ENCODE measurements at places on chromosomes 2 and 18.

DNA sequence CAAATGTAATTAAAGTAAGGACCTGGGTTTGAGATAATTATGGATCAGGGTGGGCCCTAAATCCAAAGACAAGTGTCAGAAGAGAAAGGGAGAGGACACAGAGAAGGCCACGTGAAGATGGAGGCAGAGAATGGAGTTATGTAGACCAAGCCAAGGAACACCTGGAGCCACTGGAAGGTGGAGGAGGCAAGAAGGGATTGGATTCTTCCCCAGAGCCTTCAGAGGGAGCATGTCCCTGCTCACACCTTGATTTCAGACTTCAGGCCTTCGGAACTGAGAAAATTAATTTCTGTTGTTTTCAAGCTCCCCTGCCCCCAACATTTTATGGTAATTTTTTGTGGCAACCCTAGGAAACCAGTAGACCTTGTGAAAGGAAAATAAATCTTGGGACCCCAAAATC is 19.6 kb downstream of the CAPN14 start:
- no peak overlapping the region for H3K27ac ChIP-seq
- H3K4me3 ChIP-seq: no peak overlapping the region
- no peak for DNase-seq
- H3K36me3 ChIP-seq: no peaks in the 10 kb centered on the region
- H3K4me1 ChIP-seq: no peaks in the 10 kb centered on the region

DNA sequence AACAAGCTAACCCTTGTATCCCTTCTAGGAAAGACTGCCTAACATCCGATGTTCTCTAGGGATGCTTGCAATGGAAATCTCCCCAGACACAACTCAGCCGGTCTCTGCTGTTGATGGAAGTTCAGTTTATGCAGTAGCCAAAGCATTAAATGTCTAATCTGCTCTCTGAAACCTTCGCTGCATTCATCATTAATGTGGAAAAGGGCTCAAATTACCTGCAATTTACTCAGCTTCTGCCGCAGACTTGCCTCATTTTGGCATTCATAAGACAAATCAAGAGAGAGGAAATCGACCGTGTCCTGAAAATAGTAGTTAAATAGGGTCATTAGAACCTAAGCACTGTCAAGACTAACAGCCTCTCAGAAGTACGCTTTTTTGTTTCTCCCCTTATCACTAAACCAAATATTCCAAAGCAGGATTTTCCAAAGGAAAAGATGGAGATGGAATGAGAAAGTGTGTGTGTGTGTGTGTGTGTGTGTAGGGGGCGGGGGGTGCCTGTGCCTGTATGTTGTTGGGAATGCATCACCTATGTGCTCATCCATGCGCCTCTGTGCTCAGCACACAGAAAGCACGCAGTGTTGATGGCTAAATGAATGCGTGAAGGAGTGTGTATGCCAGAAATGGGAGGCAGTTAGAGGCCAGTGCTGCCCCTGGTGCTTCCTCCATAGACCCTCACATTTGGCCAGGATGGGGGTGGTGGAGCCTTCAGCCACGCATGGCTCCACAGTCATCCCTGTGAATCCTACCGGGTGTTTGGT is 7.4 kb downstream of the LCT start:
- H3K36me3 ChIP-seq: no peaks in the 10 kb centered on the region
- no peaks in the 10 kb centered on the region for H3K4me1 ChIP-seq
- H3K4me3 ChIP-seq: no peak overlapping the region

DNA sequence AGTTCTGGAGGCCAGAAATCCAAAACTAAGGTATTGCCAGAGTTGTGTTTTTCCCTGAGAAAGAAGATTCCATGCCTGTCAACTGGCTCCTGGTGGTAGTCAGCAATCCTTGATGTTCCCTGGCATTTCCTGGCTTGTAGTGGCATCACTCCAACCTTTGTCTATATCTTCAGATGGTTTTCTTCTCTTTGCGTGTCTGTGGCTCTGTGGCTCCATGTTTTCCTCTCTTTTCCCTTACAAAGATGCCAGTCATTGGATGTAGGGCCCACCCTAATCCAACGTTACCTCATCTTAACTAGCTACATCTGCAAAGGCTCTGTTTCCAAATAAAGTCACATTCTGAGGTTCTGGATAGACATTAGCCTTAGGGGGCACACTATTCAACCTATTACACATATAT is 41.8 kb downstream of the SLC14A1 start:
- DNase-seq: no peak
- no peaks in the 10 kb centered on the region for H3K4me1 ChIP-seq

DNA sequence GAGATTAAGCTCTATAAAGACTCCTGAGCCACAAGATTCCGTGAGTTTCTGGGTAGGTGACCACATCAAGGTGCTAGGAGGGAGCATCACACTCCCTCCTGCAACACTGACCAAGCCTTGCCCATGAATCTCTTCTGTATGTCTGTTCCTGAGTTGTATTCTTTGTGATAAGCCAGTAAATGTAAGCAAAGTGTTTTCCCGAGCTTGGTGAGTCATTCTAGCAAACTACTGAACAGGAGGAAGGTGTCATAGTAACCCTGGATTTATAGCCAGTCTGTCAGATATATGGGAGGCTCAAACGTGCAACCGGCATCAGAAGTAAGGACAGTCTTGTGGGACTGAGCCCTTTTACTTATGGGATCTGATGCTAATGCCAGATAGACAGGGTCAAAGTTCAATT is 346.1 kb upstream of the KYNU start:
- H3K27me3 ChIP-seq: no peaks in the 10 kb centered on the region
- H3K36me3 ChIP-seq: no peaks in the 10 kb centered on the region
- no peak overlapping the region for H3K27ac ChIP-seq
- DNase-seq: no peak

GRCh38 chr2:159249990-159250715 is 36.4 kb downstream of the WDSUB1 start:
- no peaks in the 10 kb centered on the region for H3K27me3 ChIP-seq
- H3K4me1 ChIP-seq: no peaks in the 10 kb centered on the region
- H3K36me3 ChIP-seq: no peaks in the 10 kb centered on the region
- H3K27ac ChIP-seq: peak overlapping the region; percentile 74

DNA sequence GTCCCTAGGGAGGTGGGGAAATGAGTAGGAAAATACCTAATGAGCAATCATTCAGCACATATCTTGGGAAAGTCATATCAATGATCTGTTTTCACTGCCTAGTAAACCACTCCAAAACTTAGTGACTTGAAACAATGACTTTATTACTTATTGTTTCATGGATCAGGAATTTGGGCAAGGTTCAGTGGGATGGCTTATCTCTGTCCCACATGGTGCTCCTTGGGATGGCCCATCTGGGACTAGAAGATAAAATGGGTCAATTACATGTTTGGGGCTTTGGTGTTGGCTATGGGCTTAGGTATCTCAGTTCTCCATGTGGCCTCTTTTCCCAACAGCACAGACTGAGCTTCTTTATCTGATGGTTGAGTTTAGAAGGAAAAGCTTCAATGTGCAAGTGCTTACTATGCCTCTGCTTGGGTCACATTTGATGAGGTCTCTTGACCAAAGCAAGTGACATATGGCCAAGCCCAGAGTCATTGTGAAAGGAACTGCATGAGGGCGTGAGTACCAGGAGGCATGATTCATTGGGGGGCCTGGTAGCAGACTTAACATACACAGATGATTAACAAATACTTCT is 218.1 kb upstream of the TNP1 start:
- no peaks in the 10 kb centered on the region for H3K4me1 ChIP-seq
- H3K4me3 ChIP-seq: no peak overlapping the region
- H3K27ac ChIP-seq: no peak overlapping the region
- H3K27me3 ChIP-seq: no peaks in the 10 kb centered on the region
- no peaks in the 10 kb centered on the region for H3K36me3 ChIP-seq
- no peak for DNase-seq

DNA sequence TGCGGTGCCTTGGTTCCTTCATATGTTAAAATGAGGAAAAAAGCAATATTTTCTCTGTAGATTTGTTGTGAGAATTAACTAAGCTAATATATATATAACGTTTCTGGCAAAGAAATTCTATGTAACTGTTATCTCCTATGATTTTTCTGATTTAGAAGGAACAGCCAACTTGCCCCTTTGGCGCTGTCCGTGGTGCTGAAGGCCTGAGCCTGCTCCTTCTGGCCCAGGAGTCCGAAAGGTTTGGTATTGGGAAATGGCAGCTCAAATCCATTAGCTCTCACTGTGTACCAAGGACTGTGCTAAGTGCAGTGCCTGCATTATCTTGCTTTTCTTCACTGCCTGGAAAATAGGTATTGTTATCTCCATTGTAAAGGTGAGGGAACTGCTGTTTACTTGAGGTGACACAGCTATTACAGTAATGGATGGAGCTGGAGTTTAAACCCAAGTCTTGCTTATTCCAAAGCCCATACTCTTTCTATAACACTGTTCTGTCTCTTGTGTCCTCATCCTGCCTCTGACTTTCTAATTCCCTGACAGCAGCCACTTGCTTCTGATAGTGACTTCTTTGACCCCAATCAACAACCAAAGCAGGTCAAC is 52.2 kb downstream of the C1QL2 start:
- no peak overlapping the region for H3K27ac ChIP-seq
- H3K36me3 ChIP-seq: no peaks in the 10 kb centered on the region
- no peaks in the 10 kb centered on the region for H3K4me1 ChIP-seq
- no peak overlapping the region for H3K4me3 ChIP-seq

- no peaks in the 10 kb centered on the region for H3K27me3 ChIP-seq
- H3K4me3 ChIP-seq: no peak overlapping the region
- no peaks in the 10 kb centered on the region for H3K4me1 ChIP-seq
- H3K27ac ChIP-seq: no peak overlapping the region
- H3K36me3 ChIP-seq: no peaks in the 10 kb centered on the region
- no peak for DNase-seq
These were observed 14.5 kb downstream of the TMEM247 start for GRCh38 chr2:46493971-46494250.

GRCh38 chr2:38065502-38066135 is 10.3 kb downstream of the CYP1B1 start:
- peak overlapping the region; percentile 11 for H3K27ac ChIP-seq
- no peaks in the 10 kb centered on the region for H3K36me3 ChIP-seq
- no peaks in the 10 kb centered on the region for H3K27me3 ChIP-seq
- DNase-seq: no peak

- DNase-seq: no peak
- no peaks in the 10 kb centered on the region for H3K4me1 ChIP-seq
- H3K4me3 ChIP-seq: no peak overlapping the region
These were observed 152.7 kb downstream of the TWIST2 start for GRCh38 chr2:239000500-239001073.

GRCh38 chr2:218364196-218364595 is 7.5 kb downstream of the CATIP start:
- H3K27me3 ChIP-seq: no peaks in the 10 kb centered on the region
- no peak overlapping the region for H3K27ac ChIP-seq
- H3K4me3 ChIP-seq: no peak overlapping the region
- DNase-seq: no peak
- no peaks in the 10 kb centered on the region for H3K36me3 ChIP-seq

DNA sequence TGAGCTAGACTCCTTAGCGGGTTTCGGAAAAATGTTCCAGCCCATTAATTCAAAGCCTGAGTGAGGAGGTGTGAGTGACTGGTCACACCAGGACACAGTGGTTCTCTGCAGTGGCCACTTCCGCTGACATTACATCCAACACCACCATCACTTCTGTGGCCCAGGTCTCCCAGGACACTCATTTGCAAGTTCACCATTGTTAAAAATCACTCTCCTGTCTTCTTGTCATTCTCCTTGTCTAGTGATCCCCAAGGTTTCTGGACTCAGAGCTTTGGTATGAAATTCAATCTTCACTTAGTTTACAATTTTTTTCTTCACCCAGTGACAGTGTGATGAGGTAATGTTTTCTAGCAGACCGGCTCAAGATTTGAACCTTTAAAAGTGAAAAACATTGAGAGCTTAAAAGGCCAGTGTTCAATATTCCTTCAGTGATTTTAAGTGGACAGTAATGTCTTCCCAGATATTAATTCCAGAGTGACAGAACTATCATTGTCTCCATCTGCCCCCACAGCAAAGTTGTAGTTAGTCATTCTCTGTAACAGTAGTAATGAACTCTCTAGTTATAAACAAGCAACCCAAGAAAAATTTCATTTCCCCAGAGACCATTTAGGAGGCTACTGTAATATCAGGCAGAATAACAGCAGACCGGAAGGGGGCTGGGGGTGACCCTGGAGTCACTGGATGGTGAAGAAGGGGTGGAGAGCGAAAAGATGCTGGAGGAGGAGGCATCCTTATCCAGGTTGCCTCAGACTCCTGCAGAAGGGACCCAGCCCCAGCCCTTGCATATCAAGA is 164.9 kb downstream of the GFPT1 start:
- no peak for DNase-seq
- H3K4me3 ChIP-seq: no peak overlapping the region
- H3K4me1 ChIP-seq: no peaks in the 10 kb centered on the region
- peaks cover 2% of the 10 kb centered on the region for H3K27me3 ChIP-seq

DNA sequence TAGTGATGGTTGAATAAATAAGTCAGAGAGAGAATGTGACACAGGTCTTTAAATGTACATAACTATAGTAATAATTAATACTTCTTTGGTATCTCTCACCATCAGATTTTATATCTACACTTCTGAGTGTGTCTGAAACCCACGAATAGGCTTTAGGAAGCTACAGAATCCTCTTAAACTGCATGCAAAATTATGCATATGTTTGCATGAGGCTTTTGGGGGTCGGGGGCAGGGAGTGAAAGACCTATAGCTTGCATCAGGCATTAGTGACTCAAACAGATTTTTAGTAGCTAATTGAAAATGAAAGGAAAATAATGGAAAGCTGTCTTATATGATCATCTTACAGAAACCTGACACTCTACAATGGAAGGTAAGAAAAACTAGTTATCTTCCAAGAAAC is 14.9 kb downstream of the LRPPRC start:
- H3K4me1 ChIP-seq: no peaks in the 10 kb centered on the region
- no peak for DNase-seq
- H3K36me3 ChIP-seq: no peaks in the 10 kb centered on the region
- no peak overlapping the region for H3K4me3 ChIP-seq

DNA sequence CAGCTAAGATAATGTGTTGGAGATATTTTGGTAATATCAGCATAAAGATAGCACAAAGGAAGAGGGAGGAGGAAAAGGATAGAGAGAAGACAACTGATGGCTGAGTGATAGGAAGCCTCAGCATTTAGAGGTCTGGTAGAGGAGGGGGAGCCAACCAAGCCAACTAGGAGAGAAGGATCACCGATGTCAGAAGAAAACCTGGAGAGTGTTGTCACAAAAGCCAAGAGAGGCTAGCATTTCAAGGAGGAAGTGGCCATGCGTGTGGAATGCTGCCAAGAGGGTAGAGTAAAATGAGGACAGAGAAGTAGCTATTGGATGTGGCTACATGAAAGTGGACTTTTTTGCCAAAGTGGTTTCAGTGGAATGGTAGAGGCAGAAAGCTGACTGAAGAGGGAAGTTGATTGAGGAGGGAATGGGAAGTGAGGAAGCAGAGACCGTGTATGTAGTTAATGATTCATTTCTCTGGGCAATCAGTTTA is 34.3 kb downstream of the LCLAT1 start:
- no peaks in the 10 kb centered on the region for H3K36me3 ChIP-seq
- DNase-seq: no peak
- H3K4me3 ChIP-seq: no peak overlapping the region
- H3K27ac ChIP-seq: no peak overlapping the region

- peak; percentile 43 for DNase-seq
- H3K27me3 ChIP-seq: no peaks in the 10 kb centered on the region
- H3K27ac ChIP-seq: peak overlapping the region; percentile 82
- no peaks in the 10 kb centered on the region for H3K4me1 ChIP-seq
- H3K4me3 ChIP-seq: peak overlapping the region; percentile 46
These were observed 97.2 kb downstream of the INSIG2 start for GRCh38 chr2:118185210-118186109.

Measured in prostate gland (tissue), 2 donors.